ENCODE measurements at places on chromosomes 7 and 10.

DNA sequence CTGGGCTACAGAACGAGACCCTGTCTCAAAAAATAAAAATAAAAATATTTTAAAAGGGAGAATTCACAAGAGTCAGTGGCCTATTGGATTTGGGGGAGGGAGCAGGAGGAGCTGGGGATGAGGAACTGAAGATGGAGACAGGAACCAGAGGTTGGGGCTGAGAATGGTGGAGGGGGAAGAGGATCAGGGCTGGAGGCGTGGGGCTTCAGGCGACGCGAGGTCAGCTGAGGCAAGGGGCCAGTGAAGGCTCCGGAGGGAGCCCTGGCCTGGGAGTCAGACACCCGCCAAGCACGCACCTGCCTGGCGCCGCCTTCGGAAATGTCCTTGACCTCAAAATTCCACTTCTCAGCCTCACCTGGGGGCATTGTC, 671 bp upstream of the CLEC2L start:
- DNase-seq = no peak

DNA sequence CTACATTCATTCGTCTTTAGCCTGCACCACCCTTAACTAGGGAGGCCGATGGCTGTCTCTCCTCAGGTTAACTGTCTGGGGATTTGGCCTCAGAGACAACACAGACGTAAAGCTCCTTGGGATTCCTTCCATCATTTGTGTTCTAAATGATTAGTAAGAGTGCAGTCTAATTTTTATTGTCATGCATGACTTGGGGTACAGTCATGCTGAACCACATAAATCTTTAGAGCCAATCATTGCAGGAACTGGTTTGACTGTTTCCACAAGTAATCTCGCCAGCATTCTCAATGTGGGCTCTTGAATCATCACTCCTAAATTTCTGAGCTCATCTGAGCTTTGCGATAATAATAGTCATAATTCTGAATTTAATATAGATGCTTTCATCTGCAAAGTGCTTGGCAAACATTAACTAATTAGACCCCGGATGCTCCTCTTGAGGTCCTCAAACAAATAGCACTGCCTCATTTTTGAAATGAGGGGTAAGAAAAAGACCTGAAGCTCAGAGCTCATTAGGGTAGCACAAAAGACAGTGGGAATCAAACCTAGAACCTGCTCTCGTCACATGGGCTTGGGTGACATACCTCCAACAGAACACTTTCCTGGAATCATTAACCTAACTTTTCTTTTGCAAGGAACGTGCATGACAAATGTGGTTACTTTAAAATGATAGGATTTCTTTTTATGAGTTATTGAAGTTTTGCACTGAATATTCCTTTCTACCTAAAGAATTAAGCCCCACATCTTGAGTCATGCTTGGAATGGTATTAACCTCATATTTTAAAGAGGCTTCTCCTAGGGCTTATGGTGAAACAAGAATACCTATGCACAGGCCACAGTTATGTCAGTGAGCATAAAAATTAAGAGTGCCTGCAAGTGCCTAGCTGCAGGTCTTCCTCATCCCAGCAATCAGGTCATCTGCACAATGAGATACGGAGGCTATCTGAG, 118.9 kb upstream of the NRP1 start:
- DNase-seq = no peak

GRCh38 chr7:36263095-36263484, 110.0 kb downstream of the EEPD1 start:
- DNase-seq = no peak

DNA sequence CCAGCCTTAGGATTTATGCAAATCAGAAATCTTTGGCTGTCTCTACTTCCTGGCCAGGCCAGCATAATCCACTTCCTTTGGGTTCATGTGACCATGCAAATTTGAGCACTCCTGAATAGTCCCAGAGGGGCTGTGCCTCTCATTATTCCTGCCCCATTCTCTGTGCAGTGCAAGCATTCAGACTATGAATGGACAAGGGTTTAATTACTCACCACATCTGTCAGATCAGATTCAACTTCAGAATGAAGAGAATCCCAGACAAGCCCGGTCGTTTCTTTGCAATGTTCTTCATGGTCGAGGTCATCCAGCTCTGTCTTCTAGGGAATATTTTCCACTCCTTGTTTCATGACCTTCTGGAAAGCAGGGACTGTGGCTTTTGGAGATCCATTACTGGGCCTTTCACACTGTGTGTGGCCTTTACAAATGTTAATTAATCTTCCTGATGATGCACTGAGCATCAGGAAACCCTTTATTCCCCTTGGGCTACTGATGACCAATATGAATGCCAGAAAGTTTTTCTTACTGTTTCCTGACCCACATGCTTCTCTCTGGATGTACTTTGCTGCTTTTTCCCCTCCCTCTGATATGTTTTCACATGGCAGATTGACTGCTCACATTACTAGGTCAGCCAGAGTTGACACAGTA, 217.6 kb upstream of the TCF7L2 start:
- no peak for DNase-seq

- DNase-seq = no peak
Measured at GRCh38 chr7:51645702-51646298, 329.2 kb upstream of the COBL start.

- DNase-seq = no peak
Measured at GRCh38 chr10:84173501-84173929, at the start of gene GPR15LG. GPR15LG (plus strand) TSS chr10:84173801; CDS start chr10:84173852, 51 bp downstream.
